NCI-H2081 treated with DMSO at 0.1 percent for 48 hours (cell line): ENCODE measurements at places on chromosomes 16 and 17.

GRCh38 chr17:62794666-62794971, 13.5 kb downstream of the MARCHF10 start:
- DNase-seq = no peak

DNA sequence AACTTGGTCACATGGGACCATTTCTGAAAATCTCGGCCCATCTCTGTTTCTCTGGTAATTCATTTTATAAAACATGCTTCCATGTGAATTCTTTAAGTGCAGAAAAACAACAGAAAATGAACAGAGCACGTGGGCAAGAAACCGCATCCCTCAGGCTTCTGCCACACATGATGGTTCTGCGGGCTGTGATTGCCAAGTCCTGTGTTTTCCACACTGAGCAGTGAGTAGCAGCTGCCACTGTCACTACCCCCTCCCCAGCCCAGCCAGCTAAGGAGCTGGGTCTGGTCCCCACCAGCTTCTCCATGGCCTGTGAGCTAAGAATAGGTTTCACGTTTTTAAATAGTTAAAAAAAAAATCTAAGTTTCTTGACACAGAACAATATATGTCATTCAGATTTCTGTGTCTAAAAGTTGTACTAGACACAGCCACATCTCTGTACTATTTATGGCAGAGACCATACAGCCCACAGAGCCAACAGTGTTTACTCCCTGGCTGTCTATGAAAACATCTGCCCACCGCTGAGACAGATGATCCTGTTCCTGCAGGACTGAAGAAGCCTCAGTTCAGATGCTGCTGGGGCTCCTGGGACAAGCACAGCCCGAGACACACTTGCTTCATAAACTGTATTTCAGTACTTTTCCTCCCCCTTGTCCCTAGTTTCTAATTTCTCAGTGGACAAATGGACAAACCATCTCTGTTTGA, 41.5 kb downstream of the USP22 start:
- DNase-seq = no peak

GRCh38 chr16:29816694-29817441, 916 bp downstream of the PAGR1 start:
- DNase-seq = no peak

DNA sequence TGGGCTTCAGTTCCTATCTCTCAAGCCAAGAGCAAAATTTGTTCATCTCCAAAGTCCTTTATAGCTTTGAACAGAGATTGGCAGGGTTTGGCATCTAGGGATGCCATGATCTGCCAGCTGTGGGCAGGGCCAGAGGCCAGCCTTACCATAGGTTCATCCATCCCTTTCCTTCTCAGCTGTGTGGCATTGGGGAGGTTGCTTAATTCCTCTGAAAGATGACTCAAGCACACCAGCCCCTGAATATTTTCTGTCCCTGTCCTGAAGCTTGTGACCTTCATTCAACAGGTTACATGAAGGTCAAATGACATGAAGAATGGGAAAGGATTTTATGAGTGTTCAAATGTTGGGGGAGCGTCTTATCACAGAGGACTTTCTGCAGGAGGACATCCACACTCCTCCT, 3.4 kb downstream of the MT1G start:
- no peak for DNase-seq

GRCh38 chr16:75263291-75263962, 12.0 kb upstream of the BCAR1 start:
- no peak for DNase-seq

DNA sequence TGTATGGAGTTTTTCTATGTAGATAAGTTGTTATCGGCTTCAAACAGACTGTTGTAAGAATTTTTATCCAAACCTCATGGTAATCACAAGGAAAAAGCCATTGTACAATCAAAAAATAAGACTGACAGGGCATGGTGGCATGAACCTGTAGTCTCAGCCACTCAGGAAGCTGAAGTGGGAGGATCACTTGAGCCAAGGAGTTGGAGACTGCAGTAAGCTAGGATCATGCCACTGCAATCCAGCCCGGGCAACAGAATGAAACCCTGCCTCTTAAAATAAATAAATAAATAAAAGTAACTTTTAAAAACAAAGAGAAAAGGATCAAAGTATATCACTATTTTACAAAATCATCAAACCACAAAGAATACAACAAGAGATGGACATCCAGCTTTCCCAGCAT, 14.4 kb downstream of the OR1A1 start:
- no peak for DNase-seq

DNA sequence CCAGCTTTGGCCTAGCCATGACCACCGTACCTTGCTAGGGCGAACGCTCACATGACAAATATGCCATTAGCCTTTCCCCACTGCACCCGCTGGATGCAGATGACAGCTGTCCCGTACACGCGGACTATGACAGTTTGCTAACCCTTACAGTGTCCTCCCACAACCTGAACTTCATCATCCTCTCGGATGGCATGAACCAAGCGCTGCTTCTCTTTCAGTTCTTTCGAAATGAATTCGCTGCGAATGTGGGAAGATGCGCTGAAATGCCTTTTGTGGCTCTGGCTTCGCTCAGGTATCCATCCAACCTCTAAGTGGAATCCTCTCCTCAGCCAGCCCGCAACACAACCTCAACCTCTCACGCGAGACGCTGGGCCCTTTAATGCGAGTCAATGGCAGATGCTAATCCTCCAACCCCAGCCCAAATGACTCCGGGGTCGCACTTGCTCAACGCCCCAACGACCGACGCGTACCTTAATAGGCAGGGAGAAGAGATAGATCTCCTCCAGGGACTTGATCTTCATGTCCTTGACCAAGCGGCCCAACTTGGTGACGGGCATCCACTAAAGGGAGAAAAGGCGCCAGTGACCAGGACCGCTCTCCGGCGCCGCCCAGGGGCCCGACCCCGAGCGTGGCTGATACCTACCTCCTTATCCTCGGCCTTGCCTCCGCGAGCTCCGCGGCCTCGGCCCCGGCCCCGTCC, 670 bp downstream of the RPS2 start:
- DNase-seq = no peak

DNA sequence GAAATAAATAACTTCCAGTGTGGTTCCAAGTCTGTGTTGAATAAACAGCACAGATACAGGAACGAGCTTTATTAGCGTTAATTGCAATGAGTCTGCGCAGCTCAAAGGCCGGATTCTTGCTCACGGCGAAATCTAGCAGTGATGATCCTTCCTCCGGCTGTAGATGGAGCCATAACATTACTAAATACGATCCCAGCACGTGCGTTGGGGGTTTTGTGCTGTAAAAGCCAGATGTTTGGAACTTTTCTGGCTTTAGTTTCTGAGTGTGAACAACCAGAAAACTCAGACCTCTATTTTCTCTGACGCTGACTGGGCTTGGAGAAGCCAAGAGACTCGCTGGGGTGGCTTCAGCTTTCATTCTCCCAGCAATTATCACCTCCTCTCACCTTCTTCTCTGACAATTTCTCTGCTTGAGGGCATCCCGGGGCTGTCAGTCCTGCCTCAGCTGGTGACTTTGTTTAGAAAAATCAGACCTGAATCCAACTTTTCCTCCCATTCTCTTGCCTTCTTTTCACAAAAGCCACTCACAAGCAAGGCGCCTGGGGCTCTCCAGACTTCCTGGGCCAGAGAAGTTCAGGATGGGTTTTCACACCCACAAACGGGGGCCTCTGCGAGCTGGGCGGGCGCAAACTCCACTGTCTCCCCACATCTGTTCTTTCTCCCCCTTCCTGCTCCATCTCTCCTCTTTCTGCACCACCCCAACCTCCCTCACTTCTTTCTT, 47.1 kb upstream of the AKTIP start:
- peak; percentile 55 for DNase-seq

GRCh38 chr16:55499281-55499680, 9.6 kb upstream of the LPCAT2 start:
- DNase-seq = no peak

DNA sequence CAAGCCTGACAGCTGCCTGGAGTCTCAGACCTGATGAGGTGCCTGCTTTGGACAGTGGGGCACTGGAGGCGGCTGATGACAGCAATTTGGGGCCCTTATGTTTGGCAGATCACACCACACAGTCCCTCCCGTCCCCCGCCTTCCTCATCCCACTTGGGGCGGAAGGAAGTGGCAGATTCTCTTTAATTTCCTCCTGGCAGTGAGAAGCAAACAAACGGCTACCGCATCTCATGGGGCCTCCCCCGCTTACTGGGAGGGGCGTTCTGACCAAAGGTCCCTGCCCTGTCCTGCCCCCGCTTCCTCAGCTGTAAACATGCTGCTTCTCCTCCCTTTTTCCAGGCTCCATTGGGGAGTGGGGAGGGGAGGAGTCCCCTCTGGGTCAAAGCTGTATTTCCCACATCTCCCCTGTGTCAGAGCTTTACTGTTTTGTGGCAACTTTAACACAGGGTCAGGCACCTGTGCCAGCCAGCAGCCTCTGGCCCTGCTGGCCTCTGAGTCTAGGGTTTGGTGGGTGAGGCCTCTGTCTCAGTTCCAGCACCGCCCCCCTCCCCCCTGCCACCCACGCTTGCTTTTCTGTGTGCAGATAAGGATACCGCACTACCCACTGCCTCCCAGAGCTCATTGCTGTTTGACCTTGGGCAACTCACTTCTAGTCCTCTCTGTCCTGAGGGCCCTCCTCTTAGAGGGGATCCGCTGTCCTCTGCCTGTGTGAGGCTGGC, 5.4 kb upstream of the NFATC3 start:
- DNase-seq = no peak

- no peak for DNase-seq
Measured at GRCh38 chr17:54867634-54868033, 33.0 kb upstream of the TOM1L1 start.

DNA sequence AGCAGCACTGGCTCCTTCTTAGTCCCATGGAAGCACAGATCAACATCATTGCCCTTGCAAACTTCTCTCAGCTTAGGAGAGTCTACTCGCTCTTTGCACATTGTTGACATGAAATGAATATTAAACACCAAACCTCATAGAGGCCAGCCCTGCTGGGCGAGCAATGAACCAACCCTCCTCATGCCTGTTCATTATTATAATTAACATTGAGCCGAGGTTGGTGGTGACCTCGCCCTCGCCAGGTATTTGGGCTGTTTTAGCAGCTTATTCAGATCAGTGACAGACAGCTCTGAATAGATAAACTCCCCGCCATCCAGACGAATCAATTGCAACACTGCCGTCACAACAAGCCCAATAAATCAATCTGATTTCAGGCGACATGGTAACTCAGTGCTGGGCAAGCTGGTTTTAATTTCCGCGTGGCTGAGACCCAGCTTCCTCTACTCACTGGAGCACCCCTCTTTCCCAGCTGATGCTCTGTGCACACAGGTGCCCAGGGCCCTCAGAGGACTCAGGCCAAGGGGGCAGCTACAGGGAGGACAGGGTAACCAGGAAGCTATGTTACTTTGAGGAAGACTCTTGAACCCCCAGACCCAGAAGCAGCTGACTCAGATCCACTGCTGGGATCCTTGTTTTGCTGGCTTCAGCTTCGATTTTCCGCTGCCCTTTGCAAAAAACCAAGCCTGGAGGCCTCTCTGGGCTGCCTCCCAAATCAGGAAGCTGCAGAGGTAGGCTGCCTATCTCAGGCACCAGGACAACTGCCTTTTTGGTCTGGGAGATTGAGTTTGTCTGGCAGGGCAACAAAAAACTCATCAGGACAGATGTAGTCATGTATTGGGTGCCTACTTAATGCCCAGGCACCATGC, 10.7 kb upstream of the SEZ6 start:
- no peak for DNase-seq

- DNase-seq = no peak
Measured at GRCh38 chr17:21272881-21273792, 11.4 kb upstream of the MAP2K3 start.
